Right kidney (tissue), 9 donors: ENCODE measurements at places on chromosomes 2 and 18.

- DNase-seq: no peak
Observed at GRCh38 chr2:234714711-234715110, 217.8 kb upstream of the ARL4C start.

DNA sequence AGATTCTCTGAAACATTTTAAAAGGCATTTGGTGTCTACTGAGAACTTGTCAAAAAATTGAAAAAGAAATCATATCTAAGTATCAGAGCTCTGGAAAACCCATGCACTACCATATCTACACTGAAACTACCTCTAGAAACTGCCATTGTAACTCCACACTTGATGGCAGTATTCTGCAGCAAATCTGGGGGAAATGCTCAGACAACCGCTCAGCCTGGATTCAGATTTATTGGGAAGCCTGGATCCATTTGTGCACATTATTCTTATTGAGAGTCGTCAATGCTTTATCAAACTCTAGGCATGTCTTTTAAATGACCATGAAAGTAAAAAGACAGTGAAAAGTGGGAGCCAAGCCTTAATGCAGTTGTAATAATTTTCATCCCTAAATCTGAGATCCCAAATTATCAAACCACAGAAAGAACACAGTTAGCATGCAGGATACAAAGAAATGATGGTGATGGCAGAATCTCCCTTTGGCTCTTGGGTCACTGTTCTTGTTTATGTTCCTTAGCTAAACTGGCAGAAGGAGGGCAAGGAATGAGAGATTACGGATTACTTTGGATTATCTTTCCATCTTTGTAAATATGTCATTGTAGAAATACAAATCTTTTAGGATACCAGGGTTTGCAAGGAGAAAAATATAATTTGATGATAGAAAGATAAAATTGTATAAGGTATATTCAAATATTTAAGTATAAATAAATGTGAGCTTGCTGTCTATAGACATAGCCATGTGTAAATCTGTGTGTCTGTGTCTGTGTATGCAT lies 512.1 kb upstream of the SYT4 start:
- DNase-seq: peak; percentile 23

DNA sequence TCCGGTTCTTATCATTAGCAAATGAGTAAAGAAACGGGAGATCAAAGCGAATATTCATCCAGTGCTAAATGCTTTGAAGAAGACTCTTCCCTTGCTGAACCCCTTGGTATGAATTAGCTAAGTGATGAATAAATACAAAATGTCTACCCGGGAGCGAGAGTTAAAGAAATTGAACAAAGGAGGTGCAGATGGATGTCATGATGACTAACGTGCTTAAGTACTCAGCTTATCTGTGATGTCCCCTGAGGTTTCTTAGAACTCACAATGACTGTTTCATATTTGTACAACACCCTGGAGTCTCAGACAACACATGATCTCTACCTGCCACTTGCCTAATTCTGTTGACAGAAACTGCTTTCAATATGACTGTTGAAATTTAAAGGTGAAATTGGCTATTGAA lies 148.5 kb downstream of the TMEM200C start:
- DNase-seq: no peak

DNA sequence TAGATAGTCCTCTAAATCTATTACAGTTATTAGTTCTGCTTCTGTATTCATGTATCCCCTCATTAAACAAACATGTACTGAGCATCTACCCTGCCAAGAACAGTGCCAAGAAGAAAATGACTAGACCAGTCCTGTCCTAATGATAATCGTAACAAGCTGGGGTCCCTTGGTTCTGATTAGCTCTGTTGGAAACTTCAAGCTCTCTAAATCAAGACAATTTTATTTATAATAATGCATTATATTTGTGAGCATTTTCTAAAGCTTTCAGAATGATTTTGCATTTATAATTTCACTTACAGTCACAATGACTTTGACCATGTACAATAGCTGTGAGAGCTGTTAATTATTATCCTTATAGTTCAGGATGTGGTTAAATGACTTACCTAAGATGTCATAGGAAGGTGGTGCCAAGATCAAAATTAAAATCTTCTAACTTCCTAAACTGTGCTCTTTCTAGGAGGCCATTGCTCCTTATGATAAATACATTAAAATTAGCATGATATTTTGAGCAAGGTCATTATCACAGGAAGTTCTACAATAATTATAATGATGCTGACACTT lies 336.5 kb upstream of the SLC39A10 start:
- no peak for DNase-seq

DNA sequence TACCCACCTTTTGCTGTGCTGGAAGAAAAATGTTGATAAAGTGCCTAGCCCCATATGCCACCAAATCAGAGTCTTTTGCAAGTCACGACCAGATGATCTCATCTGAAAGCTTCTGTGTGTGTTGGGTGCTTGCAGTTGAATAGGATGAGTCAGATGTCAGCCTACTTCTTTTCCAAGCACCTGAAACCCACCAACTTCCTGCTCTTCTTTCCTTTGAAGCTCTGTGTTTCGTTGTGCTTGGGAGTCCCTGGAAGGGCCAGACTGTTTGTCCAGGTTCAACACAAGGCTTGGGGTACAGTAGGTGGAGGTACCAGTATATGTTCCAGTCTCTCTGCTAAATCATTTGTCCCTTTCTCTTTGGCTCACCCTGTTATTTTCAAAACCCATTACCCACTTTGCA lies 36.8 kb upstream of the LCLAT1 start:
- no peak for DNase-seq

- no peak for DNase-seq
Observed at GRCh38 chr2:4898706-4899105, 793.5 kb upstream of the SOX11 start.

GRCh38 chr18:53935399-53935798 lies 289.1 kb downstream of the MBD2 start:
- DNase-seq: no peak

- no peak for DNase-seq
Observed at GRCh38 chr18:7619676-7620075, 52.6 kb downstream of the PTPRM start.

- DNase-seq: no peak
Observed at GRCh38 chr2:124908411-124908810, 883.3 kb downstream of the CNTNAP5 start.

DNA sequence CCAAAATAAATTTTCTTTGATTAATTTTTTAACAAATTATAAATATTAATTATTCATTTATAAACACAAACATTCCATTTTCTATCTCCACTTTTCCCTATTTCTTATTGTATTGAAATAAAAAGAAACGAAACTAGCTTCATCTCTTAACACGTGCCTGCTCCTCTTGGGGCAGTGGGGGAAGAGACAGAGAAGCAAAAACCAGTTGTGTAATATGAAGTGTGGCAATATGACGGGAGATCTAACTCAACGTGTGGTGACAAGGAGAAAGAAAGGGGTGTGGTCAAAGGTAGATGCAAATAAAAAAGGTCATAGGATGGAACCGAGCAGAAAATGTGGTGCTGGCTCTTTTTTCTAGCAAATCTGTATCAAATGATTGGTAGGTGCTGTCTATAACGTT lies 106.9 kb upstream of the SLC8A1 start:
- no peak for DNase-seq

- no peak for DNase-seq
Observed at GRCh38 chr2:109009920-109010610, 21.0 kb upstream of the EDAR start.

DNA sequence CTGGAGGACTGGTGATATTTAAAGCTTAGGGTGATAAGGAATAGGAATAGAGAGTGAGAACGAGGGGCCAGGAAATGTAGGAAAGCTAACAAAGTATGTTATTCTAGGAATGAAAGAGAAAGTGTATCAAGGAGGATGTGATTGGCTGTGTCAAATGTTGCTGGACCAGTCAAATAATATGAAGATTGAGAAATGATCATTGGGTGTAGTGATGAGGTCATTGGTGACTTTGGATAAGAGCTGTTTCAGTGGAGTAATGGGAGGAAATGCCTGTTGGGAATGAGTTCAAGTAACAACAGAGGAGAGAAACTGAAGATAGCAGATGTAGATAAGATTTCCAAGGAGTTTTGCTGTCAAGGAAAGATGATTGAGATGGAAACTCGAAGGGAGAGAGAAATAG lies 74.4 kb downstream of the UBE2E3 start:
- no peak for DNase-seq

GRCh38 chr2:167925758-167926157 lies 321.6 kb downstream of the STK39 start:
- no peak for DNase-seq

DNA sequence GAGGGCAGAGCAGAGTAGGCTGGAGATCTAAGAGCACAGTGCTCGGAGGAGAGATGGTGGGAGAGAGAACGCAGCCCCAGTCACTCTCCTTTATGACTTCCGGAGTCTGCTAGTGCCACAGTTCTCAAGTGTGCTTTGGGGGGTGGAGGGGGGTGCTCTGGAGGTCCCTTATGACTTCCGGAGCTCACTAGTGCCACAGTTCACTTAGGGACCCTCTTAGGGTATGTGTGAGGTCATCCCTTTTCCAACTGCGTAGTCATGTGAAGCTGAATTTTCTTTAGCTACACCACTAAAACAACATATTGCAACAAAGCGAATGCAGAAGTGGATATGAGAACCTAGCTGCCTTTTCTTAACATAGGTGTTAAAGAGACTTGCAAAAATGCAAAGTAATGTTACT lies 153.7 kb upstream of the KCTD1 start:
- DNase-seq: no peak

GRCh38 chr2:126714191-126714965 lies 58.4 kb downstream of the GYPC start:
- DNase-seq: no peak

DNA sequence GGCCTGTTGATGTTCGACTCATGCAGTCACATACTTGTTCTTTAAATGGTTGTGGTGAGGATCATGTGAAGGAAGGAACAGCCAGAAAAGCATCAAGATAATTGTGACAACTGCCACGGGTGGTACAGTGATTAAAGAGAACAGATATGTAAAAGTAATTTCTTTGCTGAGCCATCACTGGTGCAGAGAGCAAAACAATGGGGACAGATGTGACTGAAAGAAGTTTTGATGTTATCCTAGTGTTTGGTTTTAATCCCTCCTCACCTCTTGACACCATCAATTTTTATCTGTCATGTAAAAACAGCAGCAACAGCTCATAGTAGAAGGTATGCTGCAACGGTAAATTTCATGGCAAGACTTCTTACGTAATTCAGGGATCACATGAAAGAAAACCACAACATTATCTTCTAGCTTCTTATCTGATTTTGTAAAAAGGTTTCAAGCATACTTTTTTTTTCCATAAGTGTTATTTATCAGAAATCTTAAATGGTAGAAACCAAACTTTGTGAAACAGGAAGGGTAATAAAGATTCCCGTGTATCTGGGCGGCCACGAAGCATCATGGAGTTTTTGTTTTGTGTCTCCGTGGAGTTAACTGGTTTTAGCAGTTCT lies 65.2 kb downstream of the PLCL1 start:
- DNase-seq: no peak

DNA sequence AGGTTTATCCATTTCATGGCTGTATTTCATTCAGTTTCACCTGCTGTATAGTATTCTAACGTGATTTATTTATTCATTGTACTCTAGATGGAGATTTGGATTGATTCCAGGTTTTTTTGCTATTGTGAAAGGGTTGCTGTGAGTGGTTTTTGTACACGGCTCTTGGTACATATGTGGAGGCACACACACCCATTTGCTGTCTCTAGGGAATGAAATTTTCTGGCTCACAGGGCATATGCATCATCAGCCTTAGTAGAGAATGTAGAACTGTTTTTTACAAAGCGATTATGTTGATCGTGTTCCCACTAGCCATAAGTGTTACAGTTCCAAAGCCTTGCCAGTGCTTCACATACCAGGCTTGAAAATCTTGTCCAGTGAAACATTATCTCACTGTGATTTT lies 5.1 kb downstream of the SPTBN1 start:
- no peak for DNase-seq

- DNase-seq: no peak
Observed at GRCh38 chr2:181466661-181467576, 9.7 kb downstream of the ITGA4 start.

GRCh38 chr2:7430869-7431641 lies 513.8 kb downstream of the RNF144A start:
- peak; percentile 84 for DNase-seq

DNA sequence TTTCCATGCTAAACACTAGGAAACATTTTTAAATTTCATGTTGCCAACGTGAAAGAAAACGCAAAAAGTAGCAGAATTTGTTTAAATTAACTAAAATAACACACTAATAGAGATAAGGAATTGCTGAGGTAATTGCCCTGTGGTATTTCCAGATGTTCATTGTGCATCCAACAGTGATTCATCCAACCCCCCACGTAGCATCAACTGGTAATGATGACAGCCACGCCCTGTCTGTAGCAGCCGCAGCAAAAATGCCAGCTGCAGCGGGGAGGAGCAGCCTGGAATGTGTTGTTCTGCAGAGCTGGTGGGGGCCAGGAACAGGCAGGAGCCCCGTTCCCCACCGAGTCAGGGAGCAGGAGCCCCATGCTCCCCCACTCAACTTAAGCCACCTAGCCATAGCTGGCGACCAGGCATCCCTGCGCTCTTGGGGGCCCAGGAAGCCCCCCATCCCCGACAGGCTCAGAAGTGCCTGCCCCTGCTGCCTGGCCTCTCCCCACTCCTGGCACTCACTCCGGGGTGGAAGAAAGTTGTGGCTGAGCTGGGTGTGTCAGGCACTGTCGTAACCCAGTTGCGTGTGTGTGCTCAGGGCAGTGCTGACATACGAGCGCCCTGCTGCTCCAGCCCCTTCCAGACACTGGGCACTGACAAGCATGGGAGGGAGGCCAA lies 695.1 kb upstream of the ACVR2A start:
- DNase-seq: no peak

DNA sequence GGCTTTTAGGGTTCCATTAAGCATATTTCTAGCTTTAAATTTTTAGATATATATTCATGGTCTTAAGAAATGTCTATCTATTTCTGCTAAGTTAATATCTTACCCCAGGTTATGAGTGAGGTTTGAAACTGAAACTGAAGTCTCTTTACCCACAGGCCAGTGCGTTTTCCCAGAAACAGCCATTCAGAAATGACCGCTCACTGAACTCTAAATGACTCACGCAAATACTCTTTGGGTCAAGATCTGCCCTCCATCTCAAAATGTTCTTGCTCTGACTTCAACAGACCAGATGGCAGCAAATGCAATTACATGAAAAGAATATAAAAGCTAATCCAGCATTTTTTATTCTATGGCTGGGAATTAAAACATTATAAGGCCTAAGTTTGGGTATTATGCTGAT lies 315.2 kb downstream of the TDRD15 start:
- no peak for DNase-seq

GRCh38 chr2:149894760-149895159 lies 307.2 kb upstream of the MMADHC start:
- DNase-seq: no peak

GRCh38 chr2:121502781-121503180 lies 27.9 kb upstream of the RNU4ATAC start:
- no peak for DNase-seq

DNA sequence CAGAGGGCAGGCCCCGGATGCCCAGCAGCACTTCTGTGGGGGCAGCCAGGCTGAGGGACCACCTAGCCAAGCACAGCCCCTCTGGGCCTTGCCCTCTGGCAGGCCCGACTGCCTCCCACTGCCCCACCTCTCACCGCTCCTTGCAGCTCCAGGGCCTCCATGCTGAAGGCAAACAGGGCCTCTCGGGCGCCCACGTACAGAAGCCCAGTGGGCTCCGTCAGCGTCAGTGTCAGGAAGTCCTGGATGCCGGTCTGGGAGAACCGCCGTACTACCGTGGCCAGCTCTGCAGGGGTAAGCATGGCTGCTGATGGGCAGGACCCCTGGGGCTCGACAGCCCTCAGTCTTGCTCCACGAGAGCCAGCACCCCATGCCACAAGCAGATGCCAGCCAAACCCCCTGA lies 3.7 kb downstream of the SEMA4C start:
- no peak for DNase-seq
